ENCODE measurements at places on chromosomes 4 and X.

DNA sequence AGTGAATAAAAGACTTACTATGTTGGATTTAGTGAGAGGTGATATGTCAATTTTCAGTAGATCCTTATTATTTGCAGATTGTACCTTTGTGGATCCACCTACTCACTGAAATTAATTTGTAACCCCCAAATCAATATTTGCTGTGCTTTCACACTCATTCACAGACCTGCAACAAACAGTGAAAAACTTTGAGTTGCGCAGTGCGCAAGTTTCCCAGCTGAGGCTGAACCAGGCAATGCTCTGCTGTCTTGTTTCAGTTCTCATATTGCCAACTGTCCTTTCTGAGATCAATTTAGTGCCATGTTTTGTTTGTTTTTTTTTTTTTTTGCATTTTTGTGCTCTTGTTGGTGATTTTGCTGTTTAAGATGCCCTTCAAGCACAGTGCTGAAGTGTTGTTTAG is 40.8 kb upstream of the LEF1 start:
- DNase-seq: no peak

DNA sequence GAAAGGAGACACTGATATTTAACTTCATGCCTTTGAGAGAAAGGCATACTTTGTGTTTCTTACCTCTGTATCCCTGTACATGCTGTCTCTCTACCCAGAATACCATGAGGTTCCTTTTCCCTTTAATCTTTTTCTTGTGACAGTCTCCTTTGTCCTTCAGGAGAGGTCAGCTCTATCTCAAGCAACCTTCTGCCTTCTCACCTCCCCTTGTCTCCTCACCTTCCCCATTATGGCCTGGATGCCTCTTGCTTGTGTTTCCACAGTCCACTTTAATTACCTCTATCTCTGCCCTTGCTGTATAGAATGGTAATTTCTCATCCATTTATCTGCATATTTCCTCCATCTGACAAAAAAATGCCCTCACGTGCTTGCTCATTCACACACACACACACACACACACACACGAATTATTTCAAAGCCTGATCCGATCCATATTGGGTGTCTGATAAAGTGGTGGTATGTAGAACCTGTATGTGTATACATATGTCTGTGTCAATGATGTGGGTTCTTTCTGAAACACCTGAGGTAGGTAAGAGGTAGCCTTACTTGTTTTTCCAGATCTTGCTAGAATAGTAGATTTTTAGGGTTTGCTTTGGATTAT is 28.5 kb downstream of the MSN start:
- DNase-seq: no peak

GRCh38 chrX:119895843-119896326 is at the start of gene AKAP14:
Gene AKAP14 (plus strand): TSS chrX:119895893. CDS start chrX:119903224, 7,331 bp downstream.
- no peak for DNase-seq

GRCh38 chr4:81031796-81032551 is 1.5 kb downstream of the BMP3 start:
- no peak for DNase-seq

- no peak for DNase-seq
These were observed 10.0 kb downstream of the KCNE5 start for GRCh38 chrX:109614951-109615350.

DNA sequence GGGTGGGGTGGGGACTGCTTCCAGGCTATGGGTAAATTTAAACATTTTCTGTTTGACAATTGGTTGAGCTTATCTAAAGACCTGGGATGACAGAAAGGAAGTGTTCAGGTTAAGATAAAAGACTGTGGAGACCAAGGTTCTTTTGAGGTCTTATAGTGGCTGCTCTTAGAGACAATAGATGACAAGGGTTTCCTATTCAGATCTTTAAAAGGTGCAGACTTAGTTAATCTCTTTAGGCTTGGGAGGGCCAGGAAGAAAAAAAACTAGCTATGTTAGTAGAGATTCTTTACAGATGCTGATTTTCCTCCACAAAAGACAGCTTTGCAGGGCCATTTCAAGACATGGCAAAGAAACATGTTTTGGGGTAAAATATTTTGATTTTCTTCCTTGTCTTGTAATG is 972.5 kb downstream of the CCSER1 start:
- DNase-seq: no peak

GRCh38 chr4:19348746-19349145 is 903.0 kb upstream of the SLIT2 start:
- DNase-seq: no peak

DNA sequence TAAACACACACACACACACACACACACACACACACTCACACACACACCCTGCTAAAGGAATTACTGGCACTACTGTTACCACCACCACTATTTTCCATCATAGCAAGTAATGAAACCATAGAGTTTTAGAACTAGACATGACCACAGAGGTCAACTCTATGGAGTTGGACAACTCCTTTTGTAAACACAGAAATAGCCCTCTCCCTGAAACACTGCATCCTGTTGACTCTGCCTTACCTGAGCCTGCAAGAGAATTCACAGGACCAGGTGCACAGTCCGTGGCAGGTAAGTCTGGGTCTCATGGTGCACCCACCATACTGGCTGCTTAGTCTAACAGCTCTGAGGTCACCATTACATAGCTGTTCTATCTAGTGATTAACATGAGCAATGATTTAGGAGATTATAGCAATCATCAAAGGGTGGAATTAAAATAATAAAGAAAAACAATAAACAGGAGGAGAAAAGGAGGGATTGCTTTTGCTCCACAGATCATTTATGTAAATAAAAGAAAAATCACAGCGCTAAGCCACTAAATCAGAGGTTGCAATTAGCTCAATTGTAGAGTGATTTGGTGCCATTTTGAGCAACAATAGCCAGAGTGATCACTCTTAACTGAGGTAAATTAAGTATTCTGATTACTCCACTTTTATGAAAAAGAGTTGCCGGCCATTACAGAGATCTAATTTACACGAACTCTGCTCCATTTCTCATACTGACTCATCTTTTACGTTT is 340.0 kb upstream of the RASGEF1B start:
- DNase-seq: no peak

- no peak for DNase-seq
These were observed 162.0 kb upstream of the ATP6AP2 start for GRCh38 chrX:40418813-40419195.

GRCh38 chr4:88177983-88178625 is 19.7 kb upstream of the ABCG2 start:
- DNase-seq: peak; percentile 66

GRCh38 chrX:19805046-19805690 is 82.2 kb downstream of the SH3KBP1 start:
- DNase-seq: no peak

- DNase-seq: no peak
These were observed 119.7 kb downstream of the PCDH7 start for GRCh38 chr4:30839583-30840520.

GRCh38 chr4:110020646-110021443 is 108.2 kb downstream of the EGF start:
- no peak for DNase-seq

- DNase-seq: no peak
These were observed 59.6 kb upstream of the AFAP1 start for GRCh38 chr4:7999279-7999678.

DNA sequence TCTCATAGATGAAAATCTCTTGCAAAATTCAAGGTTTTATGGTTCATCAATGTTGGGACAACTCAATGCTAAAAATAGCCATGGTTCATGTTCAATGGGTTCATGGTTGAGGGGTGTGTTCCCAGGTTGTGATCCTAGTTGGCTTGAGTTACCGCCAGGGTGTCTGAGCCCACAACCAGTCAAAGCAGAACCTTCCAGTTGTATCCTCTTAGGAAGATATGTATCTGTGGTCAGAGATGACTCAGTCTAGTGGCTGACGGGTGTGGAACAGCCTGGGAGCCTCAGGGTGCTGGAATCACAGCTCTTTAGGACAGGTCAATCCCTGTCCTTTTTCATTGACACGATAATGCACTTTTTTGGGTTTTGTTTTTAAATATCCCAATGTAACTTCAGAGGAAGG is 192.3 kb upstream of the NR3C2 start:
- DNase-seq: peak; percentile 11

GRCh38 chr4:186169333-186169944 is 21.9 kb upstream of the CYP4V2 start:
- DNase-seq: no peak

- no peak for DNase-seq
These were observed 107.5 kb downstream of the GUCY2F start for GRCh38 chrX:109374262-109374960.

DNA sequence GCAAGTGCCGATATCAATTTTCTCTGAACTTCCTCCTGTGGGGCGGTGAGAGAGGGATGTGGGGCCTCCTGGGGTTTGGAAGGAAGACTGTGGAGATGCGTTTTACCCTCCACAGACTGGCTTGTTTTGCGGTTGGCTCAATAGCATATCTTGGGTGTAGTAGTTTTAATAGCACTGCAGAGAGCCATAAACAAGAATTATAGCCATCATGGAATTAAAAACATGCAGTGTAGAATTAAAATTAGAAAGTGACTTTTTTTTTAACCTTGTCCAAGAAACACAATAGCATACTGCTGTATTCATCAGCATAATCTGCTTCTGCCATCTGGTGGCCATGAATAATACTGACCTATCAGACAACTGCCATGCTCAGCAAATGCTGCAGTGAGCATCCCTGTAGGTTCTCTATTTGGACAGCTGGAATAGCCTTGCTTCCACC is 47.3 kb upstream of the SCML1 start:
- DNase-seq: peak; percentile 95

- DNase-seq: no peak
These were observed 309.4 kb downstream of the ANTXR2 start for GRCh38 chr4:79763486-79764075.

- DNase-seq: no peak
These were observed 56.4 kb downstream of the TMA16 start for GRCh38 chr4:163550869-163551267.

DNA sequence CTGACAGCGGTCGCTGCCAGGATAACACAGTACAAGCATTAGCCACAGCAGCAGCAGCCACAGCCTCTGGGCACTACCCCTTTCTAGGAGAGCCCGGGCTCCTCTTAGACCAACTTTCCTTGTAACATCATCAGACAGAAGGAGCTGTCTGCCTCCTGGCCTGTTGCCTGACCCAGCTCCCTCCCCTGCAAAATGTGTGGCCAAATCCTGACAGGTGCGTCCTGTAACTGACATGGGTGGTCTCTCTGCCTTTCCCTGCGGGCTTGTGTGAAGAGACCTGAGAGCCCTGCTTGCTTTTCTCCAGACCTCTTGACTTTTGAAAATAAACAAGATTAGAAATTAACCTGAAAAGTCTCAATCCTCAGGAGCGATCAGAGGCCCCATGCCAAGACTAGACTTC is 824.9 kb downstream of the RAPGEF2 start:
- DNase-seq: no peak

- DNase-seq: no peak
These were observed 337.8 kb upstream of the NOCT start for GRCh38 chr4:138677748-138678147.

- DNase-seq: no peak
These were observed 289.7 kb downstream of the DKK2 start for GRCh38 chr4:106746451-106746850.

- DNase-seq: no peak
These were observed 2.5 kb downstream of the ADD1 start for GRCh38 chr4:2846172-2846571.

DNA sequence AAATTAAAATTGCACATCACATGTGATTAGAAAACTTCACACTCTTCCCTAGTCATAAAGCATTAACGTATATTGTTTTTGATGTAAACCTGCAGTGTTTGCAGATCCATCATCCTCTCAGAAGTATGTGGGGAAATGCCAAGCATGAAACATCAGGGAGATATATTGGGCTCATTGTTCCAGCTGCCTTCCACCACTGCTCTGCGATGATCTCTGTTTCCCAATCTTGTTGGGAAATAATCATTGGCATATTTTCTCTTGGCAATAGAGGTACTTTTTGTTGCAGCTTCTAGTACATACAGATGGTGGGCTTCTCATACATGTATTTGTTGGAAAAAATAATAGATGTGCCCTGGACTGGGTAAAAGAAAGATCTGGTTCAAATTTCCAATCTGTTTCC is 466.3 kb upstream of the HS3ST1 start:
- no peak for DNase-seq

- DNase-seq: no peak
These were observed 57.6 kb upstream of the CLNK start for GRCh38 chr4:10741961-10742699.

DNA sequence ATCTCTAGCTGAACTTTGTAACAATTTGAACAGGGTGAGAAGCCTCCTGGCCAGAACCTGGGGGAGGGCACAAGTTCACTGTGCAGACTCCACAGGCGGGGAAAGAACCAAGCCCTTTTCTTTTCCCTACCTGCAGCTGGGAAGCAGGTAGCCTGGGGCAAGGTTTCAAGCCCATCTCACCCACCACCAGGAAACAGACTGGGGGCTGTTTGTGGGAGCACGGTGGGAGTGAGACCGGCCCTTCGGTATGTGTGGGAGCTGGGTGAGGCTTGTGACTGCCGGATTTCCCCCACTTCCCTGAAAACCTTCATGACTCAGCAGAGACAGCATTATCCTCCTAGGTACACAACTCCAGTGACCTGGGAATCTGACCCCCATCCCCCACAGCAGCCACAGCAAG is 211.7 kb downstream of the ZNF674 start:
- peak; percentile 78 for DNase-seq

DNA sequence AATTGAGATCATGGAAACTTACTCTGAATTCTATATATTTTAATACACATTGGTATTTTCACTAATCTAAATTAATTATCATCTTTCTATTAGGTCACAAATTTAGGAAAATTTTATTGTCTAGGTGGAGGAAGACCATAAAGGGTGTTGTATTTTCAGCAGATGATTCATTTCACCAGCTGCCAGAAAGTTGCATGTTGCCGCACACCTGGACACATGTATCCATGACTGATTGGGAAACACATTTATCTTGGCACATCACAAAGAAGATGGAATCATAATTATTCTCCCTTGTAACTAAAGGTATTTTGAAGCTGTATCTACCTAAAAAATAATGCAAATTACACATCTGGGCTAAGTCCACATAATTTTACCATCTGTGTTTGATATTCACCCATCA is 33.1 kb downstream of the SLC7A11 start:
- no peak for DNase-seq

DNA sequence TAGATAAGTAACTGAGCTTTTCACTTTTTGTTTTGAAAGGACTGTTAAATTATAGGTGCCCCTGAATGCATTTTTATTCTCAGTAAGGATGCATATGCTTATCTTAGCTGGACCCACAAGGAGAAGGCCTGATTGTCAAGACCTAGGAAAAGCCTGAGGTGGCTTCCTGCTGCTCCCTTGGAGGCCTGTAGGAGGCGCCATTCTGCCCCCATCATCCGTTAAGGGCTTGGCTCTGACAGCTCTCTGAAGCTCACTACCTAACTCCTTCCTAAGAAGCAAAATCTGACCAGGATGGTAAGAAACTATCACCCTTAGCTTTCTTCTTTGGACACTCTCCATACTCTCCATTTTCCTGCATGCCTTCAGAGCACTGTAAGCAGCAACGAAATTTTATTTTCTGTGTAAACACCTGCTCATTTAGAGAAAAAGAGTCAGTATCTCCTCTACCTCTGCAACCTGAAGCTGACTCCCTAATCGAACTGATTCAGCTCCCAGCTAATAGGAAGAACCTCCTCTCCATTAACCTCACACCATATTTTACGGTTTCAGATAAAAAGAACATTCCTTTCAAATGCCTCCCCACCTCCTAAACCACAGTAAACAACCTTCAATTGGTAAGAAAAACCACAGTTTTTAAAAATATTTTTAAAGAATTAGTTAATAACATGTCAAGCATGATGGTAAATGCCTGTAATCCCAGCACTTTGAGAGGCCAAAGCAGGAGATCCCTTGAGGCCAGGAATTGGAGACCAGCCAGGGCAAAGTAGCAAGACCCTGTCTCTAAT is 73.4 kb upstream of the EDNRA start:
- no peak for DNase-seq

Data from HT-29 (cell line).